Spinal cord (tissue), 10 donors: ENCODE measurements at places on chromosomes 5 and 9.

DNA sequence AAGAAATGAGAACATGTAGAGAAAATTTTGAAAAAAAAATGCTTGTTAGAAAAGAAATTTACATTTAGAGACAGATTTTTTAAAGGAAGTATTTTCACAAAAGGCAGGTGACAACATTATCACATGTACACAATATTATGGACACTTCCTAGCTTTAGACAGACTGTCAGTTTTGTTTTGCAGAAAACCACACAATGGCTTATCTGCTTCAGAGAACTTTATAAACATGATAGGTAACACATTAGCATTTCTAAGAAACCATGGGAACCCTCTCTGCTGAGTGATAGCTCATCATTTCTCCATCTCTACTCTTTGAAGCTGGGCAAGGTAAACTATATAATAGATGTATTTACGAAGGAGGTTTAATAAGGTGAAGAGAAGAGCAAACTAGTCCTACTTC is 25.6 kb downstream of the POU5F2 start:
- no peak for DNase-seq

- no peak for DNase-seq
Measured at GRCh38 chr5:78065663-78066062, 228.8 kb downstream of the AP3B1 start.

DNA sequence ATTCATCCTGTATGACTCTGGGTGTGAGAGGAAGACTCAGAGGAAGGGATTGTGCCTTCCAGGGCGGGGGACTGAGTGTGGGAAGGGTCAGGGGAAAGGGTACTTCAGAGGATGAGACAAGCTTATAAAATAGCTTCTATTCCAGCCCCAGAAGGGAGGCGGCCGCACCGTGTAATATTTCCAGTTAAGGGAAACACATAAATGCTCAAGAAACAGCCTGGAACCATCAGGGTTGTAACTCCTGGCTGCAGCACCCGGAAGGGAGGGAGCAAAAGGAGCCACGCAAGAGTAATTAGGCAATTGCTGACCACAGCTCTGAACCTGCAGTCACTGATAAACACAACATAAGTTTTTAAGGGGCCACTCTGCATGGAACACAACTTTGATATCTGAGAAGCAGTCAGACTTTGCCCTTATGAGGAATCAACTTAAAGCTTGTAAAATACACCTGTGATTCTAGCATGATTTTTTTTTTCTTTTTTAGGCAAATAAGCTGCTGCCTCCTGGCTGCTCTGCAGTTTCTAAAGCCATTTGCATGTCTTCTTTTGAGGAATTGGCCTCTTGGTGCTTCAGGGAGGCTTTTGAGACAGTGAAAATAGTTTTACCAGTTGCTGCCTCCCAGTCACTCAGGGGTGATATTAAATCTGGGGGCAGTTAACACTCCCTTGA is 382.7 kb downstream of the ENC1 start:
- DNase-seq = no peak

DNA sequence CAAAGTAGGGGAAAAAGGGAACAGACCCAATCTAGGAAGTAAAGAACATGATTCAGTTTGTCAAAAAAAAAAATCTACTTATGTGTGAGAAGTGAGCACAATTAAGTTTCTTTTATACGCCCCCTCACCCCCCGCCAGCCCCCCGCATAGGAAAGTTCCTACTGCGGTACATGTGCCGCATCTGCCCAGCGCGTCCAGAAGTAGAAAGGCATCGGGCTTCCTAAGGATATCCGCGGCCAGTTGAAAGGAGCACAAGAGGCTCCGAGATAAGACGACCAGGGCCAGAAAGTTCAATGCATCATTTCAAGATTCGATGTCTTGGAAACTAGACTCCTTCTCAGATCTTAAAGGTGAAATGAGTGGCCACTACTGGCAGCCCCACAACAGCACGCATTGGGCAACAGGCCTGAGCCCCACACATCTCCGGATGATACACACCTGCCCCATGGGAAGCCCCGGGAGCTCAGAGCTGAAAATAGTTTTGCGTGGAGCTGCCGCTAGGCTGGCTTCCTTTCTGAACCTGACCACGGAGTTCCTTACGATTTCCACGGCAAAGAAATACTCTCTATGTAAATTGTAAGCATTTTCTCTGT is 203.9 kb downstream of the RAB3C start:
- DNase-seq = no peak

GRCh38 chr5:154892369-154892771 is 33.9 kb downstream of the CNOT8 start:
- no peak for DNase-seq

GRCh38 chr5:119356612-119357188 is 881 bp downstream of the TNFAIP8 start:
- no peak for DNase-seq

DNA sequence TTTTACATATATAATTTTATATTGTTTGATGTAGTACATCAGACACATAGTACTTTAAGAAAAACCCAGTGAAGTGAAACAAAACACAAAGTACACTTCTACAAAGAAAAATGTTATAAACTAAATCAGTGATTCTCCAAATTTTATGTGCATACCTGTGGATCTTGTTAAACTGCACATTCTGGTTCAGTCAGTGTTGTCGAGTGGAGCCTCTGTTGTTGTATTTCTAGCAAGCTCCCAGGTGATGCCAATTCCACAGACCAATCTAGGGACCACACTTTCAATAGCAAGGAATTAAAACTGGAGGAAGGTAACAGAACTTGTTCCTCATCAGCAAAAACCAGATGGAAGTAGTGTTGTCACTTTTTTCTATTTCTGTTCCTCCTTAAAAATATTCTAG is 183.8 kb upstream of the CD180 start:
- DNase-seq = no peak

DNA sequence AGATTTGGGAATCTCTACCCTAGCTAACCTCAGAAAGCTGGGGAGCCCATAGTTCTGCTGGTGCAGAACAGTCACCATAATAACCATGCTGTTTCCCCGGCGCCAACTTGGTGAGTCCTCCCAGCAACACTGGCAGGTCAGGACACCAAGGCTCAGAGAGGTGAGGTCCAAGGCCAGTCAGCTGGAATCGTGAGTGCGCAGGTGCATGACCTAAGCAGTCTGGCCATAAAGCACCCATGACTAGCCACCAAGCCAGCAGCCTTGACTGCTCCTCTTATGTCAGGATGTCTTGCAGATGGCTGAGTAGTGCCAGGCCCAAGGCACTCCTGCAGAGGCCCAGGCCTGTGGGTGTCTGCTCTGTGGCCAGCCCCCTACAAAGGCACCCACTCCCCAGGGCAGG is 2.6 kb downstream of the RNF44 start:
- no peak for DNase-seq

- no peak for DNase-seq
Measured at GRCh38 chr5:121373371-121373770, 478.3 kb upstream of the FTMT start.

DNA sequence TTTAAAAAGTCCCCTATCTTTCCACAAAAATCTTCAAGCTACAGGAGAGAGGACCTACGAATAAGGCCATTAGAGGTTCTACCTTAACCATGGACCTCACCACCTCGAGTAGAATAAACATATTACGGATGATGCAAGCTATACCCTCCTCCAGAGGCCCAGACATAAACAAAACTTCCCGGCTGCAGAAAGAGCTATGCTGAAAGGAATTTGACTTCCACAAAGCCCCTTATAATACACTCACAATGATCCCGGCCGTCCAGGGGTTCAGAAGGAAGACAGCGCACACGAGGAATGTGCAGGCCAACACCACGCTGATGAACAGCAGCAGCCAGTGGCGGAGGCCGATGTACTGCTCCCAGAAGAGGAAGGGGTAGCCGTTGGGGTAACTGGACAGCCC is 59.0 kb downstream of the PTCH1 start:
- DNase-seq = no peak

- DNase-seq = no peak
Measured at GRCh38 chr5:36670548-36670947, 64.1 kb downstream of the SLC1A3 start.

DNA sequence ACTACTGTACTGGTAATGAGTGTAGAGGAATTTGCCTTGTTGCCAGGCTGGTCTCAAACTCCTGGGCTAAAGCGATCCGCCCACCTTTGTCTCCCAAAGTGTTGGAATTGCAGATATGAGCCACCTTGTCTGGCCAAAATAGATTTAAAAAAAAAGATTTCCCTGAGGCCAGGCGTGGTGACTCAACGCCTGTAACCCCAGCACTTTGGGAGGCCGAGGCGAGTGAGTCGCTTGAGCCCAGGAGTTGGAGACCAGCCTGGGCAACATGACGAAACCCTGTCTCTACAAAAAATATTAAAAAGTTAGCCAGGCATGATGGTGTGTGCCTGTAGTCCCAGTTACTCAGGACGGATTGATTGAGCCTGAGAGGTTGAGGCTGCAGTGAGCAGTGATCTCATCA is 62.5 kb downstream of the IPO11 start:
- DNase-seq = no peak

DNA sequence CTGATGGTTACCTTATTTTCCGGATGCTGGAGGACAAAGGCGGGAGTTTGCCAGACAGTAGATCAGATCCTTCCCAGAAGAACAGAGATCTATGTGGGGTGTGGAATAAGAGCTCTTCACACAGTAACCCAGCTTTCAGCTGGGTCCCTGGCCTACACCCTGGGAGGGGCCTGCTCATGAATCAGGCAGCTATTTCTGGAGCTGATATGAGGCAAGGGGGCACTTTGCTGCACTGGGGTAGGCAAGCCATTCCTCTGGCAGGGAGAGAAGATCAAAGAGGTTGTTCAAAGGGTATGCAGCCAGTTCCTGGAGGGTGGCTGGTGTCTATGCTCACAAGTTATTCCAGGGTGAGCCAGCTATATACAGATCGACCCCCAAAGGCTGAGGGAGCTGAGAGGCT is 48.6 kb downstream of the CYSTM1 start:
- DNase-seq = no peak

- DNase-seq = no peak
Measured at GRCh38 chr5:1736889-1737711, 62.5 kb downstream of the MRPL36 start.

GRCh38 chr9:131179561-131180219 is 54.3 kb downstream of the NUP214 start:
- no peak for DNase-seq

- DNase-seq = no peak
Measured at GRCh38 chr5:169435506-169436229, 134.7 kb upstream of the SLIT3 start.

DNA sequence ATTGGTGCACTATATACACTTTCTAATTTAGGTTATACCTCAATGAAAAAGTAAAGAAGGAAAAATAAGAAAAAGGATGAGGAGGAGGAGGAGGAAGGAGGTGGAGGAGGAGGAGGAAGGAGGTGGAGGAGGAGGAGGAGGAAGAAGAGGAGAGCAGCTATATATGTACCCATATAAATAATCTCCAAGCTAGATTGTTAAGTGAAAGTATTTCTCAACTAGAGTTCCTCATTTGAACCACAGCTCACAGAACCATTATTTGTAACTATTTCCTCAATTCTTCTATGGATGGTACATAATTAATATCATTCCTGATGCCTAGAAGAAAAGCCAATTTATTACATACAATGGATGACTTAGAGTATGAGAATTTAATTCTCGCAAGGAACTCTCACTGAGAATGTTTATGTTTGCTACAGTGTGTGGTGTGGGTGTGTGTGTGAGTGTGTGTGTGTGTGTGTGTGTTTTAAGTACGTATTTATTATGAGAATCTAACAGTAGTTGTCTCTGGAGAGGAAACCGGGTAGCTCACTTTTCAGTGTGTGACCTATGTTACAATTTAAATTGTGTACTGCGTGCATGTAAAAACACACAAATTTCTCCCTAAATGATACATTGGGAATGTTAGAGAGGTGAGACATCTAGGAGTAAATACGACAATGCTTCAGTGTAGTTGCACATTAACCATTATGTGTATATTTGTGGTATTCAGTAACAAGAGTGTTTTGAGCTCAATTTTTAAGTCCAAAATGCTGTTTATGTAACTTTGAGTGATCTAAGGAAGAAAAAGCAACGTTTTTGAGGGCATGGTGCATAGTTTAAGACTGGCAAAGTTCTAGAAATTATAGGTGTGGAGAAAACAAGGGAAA is 20.2 kb upstream of the NREP start:
- DNase-seq = no peak

GRCh38 chr9:107750741-107751566 is 261.4 kb upstream of the KLF4 start:
- DNase-seq = peak; percentile 76

- DNase-seq = no peak
Measured at GRCh38 chr5:163022582-163023128, 414.7 kb upstream of the CCNG1 start.

GRCh38 chr5:83151821-83152220 is 74.5 kb downstream of the XRCC4 start:
- no peak for DNase-seq

GRCh38 chr5:55446640-55447351 is 88.0 kb downstream of the PLPP1 start:
- no peak for DNase-seq

- no peak for DNase-seq
Measured at GRCh38 chr5:181036816-181037364, 3.2 kb upstream of the BTNL9 start.

- DNase-seq = no peak
Measured at GRCh38 chr9:93686127-93686879, 109.9 kb downstream of the PHF2 start.

GRCh38 chr9:131594906-131595665 is 49.8 kb downstream of the PRRT1B start:
- DNase-seq = no peak

DNA sequence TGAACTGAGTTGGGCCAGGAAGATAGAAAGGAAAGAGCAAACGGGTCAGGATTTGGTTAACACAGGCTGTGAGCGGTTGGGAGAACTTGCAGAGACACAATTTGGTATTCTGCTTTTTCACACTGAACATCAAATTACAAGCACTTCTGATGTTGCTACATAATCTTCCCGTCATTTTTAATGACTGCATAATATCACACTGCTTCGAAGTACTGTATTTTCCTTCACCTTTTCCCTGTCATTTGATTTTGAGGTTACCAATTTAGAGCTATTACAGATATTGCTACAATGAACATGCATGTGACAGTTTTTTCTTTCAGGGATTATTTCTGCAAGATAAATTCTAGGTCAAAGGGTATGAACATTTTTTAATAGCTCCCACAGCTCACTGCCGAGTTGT is 71.4 kb upstream of the CPEB4 start:
- no peak for DNase-seq

DNA sequence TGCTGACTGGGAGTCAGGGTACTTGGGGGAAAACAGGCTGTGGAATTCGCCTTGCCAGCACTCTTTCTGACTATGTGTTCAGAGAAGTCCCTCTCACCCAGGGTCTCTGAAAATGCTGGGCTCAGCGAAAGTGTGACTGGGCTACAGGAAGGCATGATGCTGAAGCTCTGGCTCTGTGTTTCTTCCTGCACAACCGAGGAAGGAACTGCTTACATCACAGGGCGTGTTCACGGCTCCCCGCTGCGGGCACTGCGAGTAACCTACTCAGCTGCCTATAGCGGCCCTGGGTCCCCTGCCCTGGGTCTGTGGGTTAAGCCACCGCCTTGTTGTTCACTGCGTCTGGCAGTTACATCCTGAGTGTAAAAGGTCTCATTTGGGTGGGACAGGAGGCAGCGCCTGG is 222.4 kb upstream of the IRX4 start:
- DNase-seq = no peak

DNA sequence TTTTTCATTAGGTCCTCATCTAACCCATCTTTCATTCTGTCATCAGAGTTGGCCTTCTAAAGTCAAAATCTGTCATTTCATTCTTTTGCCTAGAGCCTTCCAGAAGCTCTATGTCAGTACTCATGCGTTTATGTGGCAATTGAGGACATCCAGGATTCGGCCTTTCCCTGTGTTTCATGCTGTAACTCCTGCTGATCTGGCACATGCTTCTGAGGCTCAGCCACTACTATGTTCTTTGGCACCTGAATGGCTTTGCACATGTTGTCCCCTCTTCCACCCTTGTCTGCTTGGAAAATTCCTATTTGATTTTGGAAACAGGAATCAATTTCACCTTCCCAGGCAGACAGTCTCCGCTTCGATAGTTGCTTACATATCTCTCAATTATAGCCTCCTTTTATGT is 84.9 kb downstream of the GDNF start:
- no peak for DNase-seq
